NCI-H526 treated with DMSO at 0.1 percent for 48 hours (cell line): ENCODE measurements at places on chromosomes 3 and 15.

DNA sequence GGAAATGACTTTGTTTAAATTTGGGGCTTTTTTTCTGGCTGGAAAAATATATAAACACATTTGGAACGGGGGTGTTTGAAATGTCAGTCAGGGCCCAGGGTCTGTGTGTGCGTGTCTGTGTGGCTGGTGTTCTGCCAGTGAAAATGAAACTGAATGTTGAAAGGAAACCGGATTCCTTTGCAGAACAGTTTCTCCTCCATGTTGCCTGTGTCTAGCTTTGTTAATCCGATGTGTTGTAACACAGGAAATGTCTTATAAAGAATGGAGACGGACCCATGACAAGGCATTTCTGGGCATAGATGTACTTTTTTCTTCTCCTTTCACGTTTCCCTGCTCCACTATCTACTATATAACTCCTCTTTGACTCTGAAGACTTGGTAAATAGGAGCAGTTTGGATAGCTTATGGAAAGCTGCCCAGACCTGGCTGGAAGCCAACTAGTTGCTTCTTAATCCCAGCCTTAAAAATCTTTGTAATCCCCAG, 2.8 kb downstream of the SQOR start:
- no peak for DNase-seq

GRCh38 chr15:63054985-63055384, 12.4 kb downstream of the TPM1 start:
- peak; percentile 91 for DNase-seq

DNA sequence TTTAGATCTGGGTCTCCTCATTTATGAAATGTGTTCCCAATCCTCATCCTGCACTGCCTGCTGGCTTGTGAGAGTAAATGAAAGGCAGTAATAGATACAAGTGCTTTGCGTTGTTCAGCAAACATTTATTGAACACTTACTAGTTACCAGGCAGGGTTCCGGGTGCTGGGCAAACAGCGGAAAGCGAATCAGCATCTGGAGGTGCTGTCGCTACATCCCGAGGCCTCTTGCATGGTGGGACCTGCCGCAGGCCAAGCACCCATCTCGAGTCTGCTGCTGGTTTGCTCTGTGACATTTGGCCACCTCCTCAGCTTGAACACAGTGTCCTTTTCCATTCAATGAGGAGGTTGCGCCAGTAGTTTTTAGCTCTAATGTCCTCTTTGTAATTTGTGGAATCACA, 24.8 kb downstream of the TRAK1 start:
- no peak for DNase-seq

DNA sequence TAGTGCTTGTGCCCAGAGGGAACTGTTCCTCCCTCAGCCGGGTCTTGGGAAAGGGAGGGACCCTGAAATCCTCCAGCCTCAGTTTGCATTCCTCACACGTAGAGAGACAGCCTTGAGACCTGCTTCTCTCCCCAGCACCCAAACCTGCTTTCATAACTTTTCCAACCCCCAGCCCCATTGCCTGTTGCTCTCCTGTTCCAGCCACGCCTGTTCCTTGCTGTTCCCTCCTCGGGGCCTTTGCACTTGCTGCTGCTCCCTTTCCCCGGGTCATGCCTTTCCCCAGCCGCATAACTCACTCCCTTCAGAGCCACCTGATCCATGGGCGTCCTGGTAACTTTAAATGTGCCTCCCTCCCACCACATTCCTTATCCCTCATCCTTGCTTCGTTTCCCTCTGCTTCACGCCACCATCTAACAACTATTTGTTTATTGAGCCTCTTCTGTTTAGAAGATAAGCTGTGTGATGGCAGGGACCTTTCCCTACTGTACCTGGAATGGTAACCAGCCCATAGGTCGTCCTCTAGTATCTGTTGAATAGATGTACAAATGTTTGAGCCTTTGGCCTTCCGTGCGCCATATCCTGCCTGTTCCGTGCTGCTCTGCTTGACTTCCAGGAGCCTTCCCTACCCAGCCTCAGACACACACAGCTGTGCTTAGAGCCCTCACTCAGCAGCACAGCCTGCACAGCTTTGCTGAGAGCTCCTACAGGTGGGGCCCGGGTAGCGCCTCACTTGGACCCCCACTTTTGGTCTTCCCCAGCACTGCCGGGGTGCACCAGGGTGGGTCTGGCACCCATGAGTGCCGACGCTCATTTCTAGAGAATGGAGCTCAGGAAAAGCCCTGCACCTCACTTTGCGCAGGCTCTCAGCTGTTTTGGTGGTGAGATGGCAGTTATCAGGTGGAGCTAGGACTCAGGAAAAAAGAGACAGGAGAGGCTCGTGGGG, 60.2 kb downstream of the SCN5A start:
- DNase-seq, result no peak

GRCh38 chr3:187878772-187879518, 133.7 kb upstream of the BCL6 start:
- DNase-seq, result no peak

DNA sequence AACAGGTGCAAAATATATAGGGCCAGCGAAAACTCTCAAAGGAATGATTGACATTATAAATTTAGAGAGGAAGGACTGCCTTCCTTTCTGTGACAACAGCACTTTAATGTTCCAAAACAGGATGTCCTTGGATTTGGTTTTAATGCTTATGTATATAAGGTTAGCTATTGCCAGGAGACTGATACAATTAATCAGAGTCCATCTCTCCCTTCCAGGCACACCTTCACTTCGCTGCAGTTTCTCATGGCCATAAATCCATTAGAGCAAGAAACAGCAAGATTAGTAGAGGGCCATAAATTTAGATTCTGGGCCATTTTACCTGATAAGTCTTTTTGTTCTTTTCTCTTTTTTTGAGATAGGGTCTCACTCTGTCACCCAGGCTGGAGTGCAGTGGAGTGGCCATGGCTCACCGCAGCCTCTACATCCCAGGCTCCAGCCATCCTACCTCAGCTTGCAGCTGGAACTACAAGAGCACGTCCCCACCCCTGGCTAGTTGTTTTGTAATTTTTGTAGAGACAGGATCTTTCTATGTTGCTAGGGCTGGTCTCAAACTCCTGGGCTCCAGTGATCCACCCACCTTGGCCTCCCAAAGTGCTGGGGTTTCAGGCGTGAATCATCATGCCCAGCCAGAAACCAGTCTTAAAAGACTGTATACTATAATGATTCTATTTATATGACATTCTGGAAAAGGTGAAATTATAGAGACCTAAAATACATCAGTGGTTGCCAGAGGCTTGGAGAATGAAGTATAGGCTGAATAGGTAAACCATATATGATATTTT, 15.7 kb upstream of the TFRC start:
- no peak for DNase-seq

GRCh38 chr3:102614585-102614984, 179.8 kb downstream of the ZPLD1 start:
- DNase-seq, result no peak

DNA sequence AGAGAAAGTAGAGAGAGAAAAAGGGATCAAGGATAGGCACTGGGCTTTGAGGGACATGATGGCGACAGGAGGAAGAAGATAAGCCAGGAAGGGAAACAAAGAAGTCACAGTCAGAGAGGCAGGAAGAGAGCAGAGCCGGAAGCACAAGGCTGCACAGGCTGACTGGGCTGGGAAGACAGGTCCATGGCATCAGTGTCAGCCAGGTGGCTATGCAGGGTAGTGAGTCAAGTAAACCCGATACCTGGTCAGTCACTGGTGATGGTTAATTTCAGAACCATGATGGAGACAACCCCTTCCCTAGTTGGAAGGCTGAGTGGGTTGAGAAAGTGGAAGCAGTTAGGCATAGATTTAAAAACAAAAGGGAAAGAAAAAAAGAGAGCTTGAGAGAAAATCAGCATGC, 203.8 kb downstream of the EPHB1 start:
- DNase-seq, result no peak

DNA sequence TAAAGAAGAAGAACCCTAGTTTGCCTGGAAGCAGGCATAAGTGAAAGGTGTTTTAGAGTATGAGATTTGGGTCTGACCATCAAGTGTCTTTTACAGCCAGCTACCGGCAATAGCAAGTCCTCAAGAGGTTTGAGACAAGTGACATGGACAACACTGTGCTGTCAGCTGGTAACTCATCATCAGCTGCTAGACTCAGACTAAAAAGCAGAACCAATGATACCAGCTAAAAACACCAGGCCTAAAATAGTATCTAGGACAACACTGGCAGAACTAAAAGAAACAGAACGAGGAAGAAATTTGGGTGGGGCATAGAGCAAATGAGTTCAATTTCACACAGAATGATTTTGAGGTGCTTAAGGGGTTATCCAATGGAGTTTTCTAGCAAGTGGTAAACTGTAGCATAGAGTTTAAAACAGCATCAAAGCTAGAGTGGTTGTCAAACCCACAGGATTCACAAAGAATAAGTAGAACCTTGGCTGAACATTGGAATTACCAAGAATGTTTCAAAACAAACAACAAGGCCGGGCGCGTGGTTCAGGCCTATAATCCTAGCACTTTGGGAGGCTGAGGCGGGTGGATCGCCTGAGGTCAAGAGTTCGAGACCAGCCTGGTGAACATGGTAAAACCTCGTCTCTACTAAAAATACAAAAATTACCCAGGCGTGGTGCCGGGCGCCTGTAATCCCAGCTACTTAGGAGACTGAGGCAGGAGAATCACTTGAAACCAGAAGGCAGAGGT, 3.9 kb downstream of the CIAO2A start:
- no peak for DNase-seq

DNA sequence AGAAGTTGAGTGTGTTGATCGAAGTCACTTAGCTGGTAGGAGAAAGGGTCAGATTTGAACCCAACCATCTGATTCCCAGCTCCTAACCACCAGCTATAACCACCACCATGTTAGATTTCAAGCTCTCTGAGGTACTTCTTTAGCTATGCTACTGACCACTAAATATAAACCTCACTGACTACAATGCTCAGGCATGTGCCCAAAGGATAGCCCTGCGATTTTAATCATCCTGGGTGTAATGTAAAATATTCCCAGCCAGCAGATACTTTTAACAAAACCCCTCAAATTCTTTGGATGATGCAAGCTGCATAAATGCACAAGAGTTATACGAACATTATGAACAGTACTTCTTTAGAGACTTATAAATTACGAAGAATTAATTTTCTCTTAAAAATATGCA, 115.2 kb upstream of the TSC22D2 start:
- DNase-seq, result no peak
